HepG2 (cell line): ENCODE measurements at places on chromosomes 1 and 21. TPM values are rescaled to one million over a fixed set of nuclear protein-coding genes. Genes with fewer than 3 reads are reported as not detected.

Gene ZNF593
- total RNA-seq, result 55.8 and 59.3 TPM in 2 replicates

Gene MLLT11
- total RNA-seq, result 0.17 and 0.22 TPM in 2 replicates

GRCh38 chr1:206575165-206575893 lies 36.9 kb downstream of the EIF2D start:
- H3K4me1 ChIP-seq, result no peaks in the 10 kb centered on the region
- DNase-seq, result no peak
- H3K27me3 ChIP-seq, result no peaks in the 10 kb centered on the region
- no peak overlapping the region for H3K27ac ChIP-seq

GRCh38 chr1:164721228-164721496 lies 162.2 kb downstream of the PBX1 start:
- no peak overlapping the region for H3K27ac ChIP-seq
- H3K36me3 ChIP-seq, result no peaks in the 10 kb centered on the region
- H3K27me3 ChIP-seq, result no peaks in the 10 kb centered on the region
- H3K4me3 ChIP-seq, result no peak overlapping the region
- DNase-seq, result no peak

Gene PLA2G2D
- total RNA-seq, result not detected in 2 replicates

DNA sequence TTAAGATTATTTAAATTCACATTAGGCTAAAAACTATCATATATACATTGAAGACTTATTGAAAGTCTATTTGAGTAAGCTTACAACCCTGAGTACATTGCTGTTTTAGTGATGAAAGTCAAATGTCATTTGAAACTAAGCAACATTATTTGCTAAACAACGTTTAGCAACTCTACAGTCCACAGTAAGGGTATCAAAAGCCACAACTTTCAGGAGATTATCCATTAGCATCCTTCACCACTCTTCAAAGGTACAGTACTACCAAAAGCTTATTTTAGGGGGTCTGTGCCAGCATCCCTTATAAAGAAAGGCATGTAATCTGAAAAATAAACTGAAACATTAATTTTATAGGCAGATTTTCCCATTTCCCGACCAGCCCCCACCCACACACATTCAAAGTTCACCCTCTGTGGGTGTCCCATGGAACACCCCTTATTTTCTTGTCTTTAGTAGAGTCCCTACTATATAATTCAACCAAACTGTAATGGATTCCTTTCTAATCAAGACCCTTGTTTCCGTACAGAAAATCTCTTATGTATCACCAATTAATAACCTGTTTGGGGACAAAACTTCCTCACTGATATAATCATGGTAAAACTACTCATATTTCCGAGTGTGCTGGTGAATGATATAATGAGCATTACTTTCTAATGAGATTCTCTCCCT lies 11.0 kb downstream of the SFPQ start:
- no peak overlapping the region for H3K27ac ChIP-seq
- no peak for DNase-seq
- peaks cover 88% of the 10 kb centered on the region for H3K4me1 ChIP-seq
- H3K4me3 ChIP-seq, result no peak overlapping the region
- H3K36me3 ChIP-seq, result peaks cover 35% of the 10 kb centered on the region

DNA sequence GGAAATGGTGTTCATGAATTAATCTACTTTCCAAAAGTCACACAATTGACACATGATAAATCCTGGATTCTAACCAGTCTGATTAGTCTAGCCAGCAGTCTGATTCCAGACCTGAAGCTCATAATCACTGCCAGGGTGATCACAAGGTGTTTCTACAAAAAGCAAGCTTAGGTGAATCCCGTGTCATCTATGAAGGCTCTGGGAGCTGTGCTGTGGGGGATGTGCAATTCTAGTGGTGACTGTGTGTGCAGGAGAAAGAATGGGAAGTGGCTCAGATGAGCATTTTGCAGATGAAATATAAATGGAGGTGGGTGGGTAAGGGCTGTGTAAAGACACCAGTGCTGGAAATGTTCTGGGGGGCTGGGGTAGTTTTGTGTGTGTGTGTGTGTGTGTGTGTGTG lies 1.8 kb upstream of the NPPB start:
- H3K4me3 ChIP-seq, result no peak overlapping the region
- no peaks in the 10 kb centered on the region for H3K36me3 ChIP-seq
- DNase-seq, result no peak

DNA sequence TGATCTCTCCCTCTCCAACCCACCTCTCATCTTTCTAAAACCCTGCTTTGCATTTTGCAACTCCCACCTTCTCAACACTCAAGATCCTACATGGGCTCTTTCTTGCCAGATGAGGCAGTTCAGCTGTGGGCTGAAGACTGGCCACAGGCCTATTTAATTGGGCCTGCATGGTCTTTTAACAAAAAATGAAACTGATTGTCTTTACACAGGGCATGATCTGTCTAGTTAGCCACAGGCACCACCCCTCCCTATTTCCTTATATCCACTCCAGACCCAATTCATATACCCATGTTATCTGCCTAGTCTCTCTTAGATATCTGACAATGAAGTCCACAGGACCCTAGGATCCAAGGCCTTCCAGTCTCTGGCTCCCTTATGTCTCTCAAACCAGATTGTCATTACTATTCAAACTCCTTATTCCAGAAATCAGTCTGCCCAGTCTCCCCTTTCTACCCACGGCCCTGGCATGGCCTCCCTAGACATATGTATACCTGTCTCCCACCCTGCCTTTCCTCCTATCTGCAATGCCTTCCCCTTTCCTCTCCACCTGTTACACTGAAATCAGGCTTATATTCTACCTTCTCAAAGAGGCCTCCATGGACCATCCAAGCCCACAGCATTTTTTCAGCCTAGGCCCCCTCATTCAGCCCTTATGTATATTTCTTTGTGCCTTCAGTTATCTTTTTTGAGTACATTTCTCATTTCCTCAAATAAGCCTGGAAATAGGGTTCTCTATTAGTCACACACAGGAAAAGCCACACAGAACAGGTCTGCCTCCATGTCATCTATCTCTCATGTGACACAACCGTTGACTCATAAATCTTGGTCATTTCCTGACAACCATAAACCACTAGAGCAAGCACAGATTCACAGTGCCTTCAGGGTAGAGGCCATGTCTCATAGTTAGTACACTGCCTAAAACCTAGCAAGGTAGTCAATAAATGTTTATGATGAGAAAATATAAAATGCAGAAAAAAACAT lies 39.0 kb downstream of the LPAR3 start:
- DNase-seq, result no peak
- no peak overlapping the region for H3K27ac ChIP-seq
- H3K4me1 ChIP-seq, result no peaks in the 10 kb centered on the region
- H3K36me3 ChIP-seq, result no peaks in the 10 kb centered on the region
- no peaks in the 10 kb centered on the region; the same call in 1 of the 2 replicates for H3K27me3 ChIP-seq

DNA sequence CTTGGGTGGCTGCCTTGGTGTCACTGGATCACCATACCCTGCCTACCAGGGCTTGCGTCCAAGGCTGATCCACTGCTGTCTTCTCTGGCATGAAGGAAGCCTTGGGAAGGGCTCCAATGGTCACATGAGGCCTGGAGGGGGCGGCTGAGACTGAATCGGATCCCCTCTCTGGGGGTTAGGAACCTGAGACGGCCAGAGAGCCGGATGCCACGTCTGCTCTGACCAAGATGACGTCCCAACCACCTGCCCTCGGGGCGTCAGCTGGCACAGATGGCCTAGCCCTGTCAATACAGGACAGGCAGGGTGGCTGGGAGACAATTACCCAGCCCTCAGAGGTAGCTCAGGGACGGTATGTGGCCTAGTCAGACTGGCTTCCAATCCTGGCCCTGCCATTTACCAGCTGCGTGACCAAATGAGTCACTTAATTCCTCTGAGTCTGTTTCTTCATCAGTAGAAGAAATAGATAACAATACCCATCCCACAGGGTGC lies 5.4 kb downstream of the TRIM62 start:
- no peak overlapping the region for H3K4me3 ChIP-seq
- no peaks in the 10 kb centered on the region for H3K36me3 ChIP-seq
- H3K27me3 ChIP-seq, result no peaks in the 10 kb centered on the region
- no peak overlapping the region for H3K27ac ChIP-seq
- no peak for DNase-seq

Gene CATSPERE
- 0.15 and 0.51 TPM in 2 replicates for total RNA-seq

- peaks cover 49% of the 10 kb centered on the region for H3K4me1 ChIP-seq
- H3K27ac ChIP-seq, result no peak overlapping the region
- no peaks in the 10 kb centered on the region for H3K36me3 ChIP-seq
- H3K4me3 ChIP-seq, result no peak overlapping the region
Measured at GRCh38 chr1:169151338-169151837, 44.9 kb downstream of the ATP1B1 start.

DNA sequence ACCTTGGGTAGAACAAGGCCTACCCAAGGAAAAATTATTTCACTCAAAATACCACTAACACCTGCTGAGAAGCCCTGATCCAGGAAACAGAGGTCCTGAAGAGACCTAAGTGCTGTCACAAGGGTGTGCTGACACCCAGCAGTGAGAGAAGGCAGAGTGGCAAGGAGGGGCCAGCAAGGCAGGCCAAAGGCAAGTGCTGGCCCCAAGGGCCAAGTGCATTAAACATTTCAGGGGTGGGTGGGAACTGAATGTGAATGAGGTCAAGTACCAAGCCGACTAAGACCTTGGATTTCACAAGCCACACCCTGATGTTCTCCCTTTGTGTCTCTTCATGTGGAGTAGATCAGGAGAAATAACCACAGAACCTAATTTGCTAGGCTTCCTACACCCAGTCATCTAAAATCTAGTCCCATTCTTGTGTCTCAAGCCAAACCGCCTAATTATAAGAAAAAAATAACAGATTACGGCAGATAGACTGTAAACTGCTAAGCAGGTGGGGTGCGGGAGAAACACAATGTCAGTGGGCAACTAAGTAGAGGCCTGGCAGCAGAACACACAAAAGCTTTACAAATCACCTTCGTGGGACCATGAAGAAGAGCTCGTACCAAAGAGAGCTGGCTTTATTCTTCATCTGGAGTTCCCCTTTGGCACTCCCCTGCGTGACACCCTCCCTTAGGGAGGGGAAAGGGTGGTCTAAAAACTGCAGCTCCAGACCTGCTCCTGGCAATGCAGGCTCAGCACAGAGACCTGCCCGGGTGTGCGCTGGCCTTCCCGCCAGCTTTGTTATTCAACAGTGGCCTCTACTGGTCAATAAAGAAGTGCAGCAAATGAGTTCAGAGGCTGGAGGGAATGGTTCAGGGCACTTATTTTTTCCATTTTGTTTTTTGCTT lies 8.7 kb downstream of the UBE2G2 start:
- peaks cover 48% of the 10 kb centered on the region for H3K4me1 ChIP-seq
- H3K36me3 ChIP-seq, result no peaks in the 10 kb centered on the region
- H3K4me3 ChIP-seq, result no peak overlapping the region
- peak; percentile 57 for DNase-seq
- H3K27ac ChIP-seq, result no peak overlapping the region
- no peaks in the 10 kb centered on the region for H3K27me3 ChIP-seq

- peak within 1 kb of the TSS; percentile 80 for H3K4me3 ChIP-seq
- no peaks in the 10 kb centered on the region for H3K27me3 ChIP-seq
- DNase-seq, result peak; percentile 58
- H3K36me3 ChIP-seq, result no peaks in the 10 kb centered on the region
Measured at GRCh38 chr1:65420590-65421350, at the start of the genes LEPR and LEPROT. TSS of gene LEPR (plus strand) at chr1:65420668. CDS start at chr1:65565566, 144,898 bp downstream. TSS of gene LEPROT (plus strand) at chr1:65420668. CDS start at chr1:65420725, 57 bp downstream.

Gene NBPF10
- total RNA-seq, result 0.36 and 0.49 TPM in 2 replicates

GRCh38 chr21:35014302-35015041 lies 34.6 kb downstream of the RUNX1 start:
- H3K4me3 ChIP-seq, result no peak overlapping the region
- H3K4me1 ChIP-seq, result peaks cover 55% of the 10 kb centered on the region
- no peak overlapping the region for H3K27ac ChIP-seq
- DNase-seq, result no peak

- H3K27me3 ChIP-seq, result no peaks in the 10 kb centered on the region
- H3K36me3 ChIP-seq, result peaks cover 3% of the 10 kb centered on the region
- H3K4me1 ChIP-seq, result no peaks in the 10 kb centered on the region
Measured at GRCh38 chr1:29052100-29052499, 71.6 kb downstream of the TMEM200B start.

Gene MPL
- total RNA-seq, result not detected in 2 replicates

DNA sequence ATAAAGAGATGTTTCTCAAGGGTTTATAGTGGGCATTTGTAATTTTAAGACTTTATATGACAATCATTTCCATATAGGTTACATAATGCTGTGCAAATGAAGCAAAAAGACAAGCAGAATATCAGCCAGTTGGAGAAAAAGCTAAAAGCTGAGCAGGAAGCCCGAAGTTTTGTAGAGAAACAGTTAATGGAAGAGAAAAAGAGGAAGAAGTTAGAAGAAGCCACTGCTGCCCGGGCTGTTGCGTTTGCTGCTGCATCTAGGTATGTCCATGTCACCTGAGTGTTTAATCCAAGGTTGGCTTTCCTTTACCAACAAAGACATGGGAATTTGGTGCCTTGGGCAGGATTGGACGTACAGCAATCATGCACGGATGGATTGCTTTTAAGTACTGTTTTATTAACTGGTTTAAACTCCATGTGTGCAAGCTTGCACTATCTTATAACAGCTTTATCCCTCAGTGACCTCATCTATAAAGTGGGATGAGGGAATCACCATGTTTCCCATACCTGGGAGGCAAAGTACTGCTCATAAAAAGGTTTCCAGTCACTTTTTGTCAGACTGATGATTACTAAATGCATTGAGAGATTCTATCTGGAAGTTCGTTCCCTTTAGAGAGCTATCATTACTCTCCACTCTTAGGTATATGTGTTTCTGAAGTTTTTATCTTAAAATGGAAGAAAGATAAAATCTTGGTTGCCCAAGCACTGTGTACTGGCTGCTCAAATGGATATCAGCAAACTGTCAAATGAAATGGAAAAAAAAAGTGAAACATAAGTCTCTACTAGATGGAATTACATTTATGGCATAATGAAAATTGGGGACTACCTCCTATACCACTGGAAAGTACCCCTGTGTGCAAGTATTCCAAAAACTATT lies 55.1 kb downstream of the MACO1 start:
- H3K36me3 ChIP-seq, result peaks cover 50% of the 10 kb centered on the region
- peaks cover 12% of the 10 kb centered on the region for H3K4me1 ChIP-seq
- H3K27ac ChIP-seq, result no peak overlapping the region
- H3K27me3 ChIP-seq, result no peaks in the 10 kb centered on the region
- H3K4me3 ChIP-seq, result no peak overlapping the region
- DNase-seq, result no peak

GRCh38 chr1:48200166-48200900 lies 22.2 kb upstream of the SLC5A9 start:
- H3K4me3 ChIP-seq, result no peak overlapping the region
- H3K27me3 ChIP-seq, result no peaks in the 10 kb centered on the region
- no peaks in the 10 kb centered on the region for H3K4me1 ChIP-seq
- no peaks in the 10 kb centered on the region for H3K36me3 ChIP-seq
- no peak for DNase-seq

GRCh38 chr1:158272681-158273080 lies 17.0 kb upstream of the CD1C start:
- no peaks in the 10 kb centered on the region for H3K27me3 ChIP-seq
- H3K4me1 ChIP-seq, result no peaks in the 10 kb centered on the region
- H3K4me3 ChIP-seq, result no peak overlapping the region
- DNase-seq, result no peak
- H3K27ac ChIP-seq, result no peak overlapping the region
